ENCODE measurements at places on chromosomes 7 and 10. TPM values are rescaled to one million over a fixed set of nuclear protein-coding genes. Genes with fewer than 3 reads are reported as not detected.

The PTPRZ1 gene
- total RNA-seq, result not detected

The GPNMB gene
- total RNA-seq, result not detected

The TRIM50 gene
- total RNA-seq, result not detected

The CNPY1 gene
- total RNA-seq, result not detected

DNA sequence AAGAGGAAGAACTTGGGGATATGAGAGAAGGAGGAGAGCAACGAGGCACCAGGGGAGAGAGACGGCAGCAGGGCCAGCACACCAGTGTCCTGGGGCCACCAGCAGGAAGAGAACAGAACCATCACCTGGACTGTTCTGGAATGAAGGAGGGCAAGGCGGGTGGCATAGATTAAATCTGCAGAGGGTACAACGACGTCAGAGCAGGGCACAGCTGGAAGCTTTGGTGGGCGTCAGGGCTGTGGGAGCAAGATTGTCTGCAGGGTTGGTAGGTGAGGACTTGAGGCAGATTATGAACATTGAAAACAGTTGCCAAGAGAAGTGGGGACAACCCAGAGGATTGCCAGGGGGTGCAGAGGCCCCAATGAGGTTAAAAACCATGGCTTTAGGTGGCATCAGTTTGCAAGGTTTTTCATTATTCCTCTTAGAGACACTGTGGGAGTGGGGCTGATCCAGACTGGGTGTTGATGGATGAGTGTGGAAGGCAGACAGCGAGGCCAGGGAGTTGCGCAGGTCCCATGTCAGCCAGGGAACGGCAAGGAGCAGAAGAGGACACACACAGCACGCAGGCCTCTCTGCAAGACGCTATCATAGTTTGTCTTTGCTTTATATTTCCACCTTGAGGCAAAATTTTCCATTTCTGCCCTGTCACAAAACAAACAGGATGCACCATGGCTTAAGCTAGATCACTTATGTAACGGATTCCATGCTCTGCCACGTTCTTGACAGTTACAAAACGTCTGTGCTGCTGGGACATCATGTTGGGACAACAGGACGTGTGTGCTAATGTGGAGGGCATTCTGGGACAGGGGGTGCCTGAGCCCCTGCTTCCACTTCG is 52.5 kb upstream of the LEP start:
- DNase-seq, result no peak

GRCh38 chr10:14556285-14556956 is 218.3 kb downstream of the FAM107B start:
- peak; percentile 70 for DNase-seq

- no peak for DNase-seq
Measured at GRCh38 chr7:28656529-28656928, 244.2 kb downstream of the CREB5 start.

DNA sequence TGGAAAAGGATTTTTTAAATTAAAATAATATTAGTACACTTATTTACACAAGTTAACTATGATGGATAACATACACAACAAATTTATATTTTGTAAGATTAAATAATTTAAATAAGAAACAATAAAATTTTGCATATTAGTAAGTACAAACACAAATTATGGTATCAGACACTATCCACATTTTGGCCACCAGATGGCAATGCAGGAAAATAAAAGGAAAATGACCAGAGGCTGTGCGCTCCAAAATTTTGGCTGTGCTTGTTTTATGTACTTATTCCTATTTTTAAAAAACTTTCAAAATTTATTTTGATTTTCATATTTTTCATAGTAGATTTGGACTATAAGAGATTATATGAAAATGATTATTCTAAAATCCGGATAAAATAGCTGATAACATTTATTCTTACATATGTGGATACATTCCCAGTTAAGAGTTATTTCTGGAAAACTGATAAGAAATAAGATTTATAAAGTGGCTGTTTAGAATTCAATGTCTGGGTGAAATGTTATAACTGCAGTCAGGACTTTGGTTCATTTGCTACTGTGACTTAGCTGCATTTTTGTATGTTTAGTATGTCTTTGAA is 274.7 kb upstream of the HGF start:
- no peak for DNase-seq

GRCh38 chr10:78231939-78232338 is 198.3 kb downstream of the RPS24 start:
- DNase-seq, result no peak

- no peak for DNase-seq
Measured at GRCh38 chr10:16184906-16185305, 251.9 kb upstream of the PTER start.

DNA sequence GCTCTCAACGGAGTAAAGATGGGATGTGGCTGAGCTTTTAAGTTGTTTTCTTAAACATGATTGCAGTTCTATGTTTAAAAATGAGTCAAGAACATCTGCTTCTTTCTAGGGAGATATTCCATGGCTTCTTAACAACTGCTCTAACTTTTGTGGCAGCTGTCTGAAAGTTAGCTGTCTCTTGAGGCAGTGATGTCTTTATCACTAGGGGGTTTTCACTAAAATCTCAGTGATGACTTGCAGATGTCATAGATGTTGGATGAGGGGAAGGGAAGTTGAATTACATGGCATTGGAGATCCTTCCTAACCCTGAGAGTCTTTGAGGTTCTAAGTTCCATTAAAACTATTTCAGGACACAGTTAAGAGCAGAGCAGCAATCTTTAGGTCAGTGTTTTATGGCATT is 43.5 kb downstream of the PRKG1 start:
- DNase-seq, result no peak

DNA sequence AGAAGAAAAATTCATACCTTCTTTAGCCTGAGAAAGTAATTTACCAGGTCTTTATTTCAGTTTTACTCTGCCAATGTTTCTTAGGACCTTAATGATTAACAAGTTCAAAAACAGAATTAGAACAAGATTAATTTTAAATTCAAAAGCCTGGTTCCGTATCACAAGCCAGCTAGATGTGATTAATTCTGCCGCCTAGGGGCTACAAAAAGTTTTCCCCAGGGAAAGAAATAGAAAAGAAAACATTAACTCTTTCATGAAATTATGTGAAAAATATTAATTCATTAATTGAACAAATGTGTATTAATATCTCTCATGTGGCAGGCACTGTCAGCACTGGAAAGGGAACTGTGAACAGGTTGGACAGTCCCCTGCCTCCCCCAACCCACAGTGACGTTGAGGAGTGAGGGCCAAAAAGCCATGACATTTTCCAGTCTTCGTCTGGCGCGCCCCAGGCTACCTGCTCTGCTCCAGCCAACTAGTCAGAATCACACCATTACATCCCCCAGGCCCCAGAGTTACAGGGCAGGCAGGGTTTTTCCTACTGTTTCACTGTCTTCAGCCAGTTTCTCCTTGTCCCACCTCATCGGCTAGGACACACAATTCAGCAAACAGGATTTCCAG is 20.1 kb downstream of the TMEM176A start:
- DNase-seq, result no peak

GRCh38 chr10:64733980-64734379 is 1212.8 kb downstream of the REEP3 start:
- DNase-seq, result no peak

DNA sequence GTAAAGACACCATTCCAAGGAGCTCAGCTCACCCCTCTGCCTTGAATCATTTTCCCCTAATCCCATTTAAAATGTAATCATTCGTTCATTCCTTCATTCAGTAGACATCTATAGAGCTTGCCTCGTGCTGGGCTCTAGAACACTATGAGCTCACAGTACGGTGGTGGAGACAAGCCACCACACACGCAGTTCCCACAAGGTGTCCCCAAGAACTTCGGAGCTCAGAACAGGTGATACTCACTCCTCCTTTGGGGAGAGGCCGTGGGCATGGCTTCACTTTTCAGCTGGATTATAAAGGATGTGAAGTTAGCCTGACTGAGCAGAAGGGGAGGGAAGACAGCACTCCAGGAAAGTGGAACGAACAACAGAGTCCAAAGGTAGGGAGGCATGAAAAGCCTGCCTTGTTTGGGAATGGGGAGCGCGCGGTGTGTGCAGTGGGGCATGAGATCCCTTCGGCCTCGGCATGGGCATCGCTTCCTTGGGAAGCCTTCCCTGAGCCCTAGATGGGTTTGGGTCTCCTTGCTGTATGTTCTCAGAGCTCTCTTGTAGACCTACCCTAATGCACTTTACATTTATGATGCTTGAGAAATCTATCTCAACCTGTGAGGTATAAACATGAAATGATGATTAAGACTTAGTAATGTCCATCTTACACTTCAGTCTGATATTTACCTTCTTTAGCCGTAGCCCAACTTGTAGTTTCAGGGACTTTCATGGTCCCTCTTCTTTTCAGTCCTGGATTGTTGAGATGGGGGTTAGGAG is 809 bp upstream of the OGA start:
- DNase-seq, result no peak

- peak; percentile 48 for DNase-seq
Measured at GRCh38 chr7:44964831-44965440, 13.9 kb downstream of the MYO1G start.

DNA sequence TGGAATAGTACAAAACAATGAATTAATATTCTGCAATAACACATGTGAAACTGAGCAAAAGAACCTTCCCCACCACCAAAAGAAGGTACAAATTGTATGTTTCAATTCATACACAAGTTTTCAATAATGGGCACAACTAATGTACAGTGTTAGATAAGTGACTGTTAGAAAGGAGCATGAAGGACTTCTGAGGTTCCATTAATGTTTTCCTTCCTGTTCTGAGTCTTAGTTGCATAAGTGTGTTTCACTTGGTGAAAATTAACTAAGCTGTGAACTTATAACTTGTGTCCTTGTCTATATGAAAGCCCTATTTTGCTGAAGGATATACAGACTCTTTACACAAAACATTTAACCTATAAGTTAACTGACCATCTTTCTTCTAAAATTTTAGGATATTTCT is 8.2 kb downstream of the GSAP start:
- no peak for DNase-seq
